ENCODE measurements at places on chromosomes 11 and 22. TPM values are rescaled to one million over a fixed set of nuclear protein-coding genes. Genes with fewer than 3 reads are reported as not detected.

The ZFP91 gene
- 48.2 TPM for total RNA-seq

The SLC6A5 gene
- total RNA-seq, result not detected

The ELFN2 gene
- under 0.01 TPM for total RNA-seq

The OR52A1 gene
- total RNA-seq, result not detected

The CRYBB2 gene
- total RNA-seq, result not detected

The BEST1 gene
- total RNA-seq, result 0.96 TPM

The CARD18 gene
- total RNA-seq, result not detected

The LGR4 gene
- 27.6 TPM for total RNA-seq

Data from regular cardiac myocyte (primary cell).